ENCODE measurements at places on chromosomes 3 and 15.

DNA sequence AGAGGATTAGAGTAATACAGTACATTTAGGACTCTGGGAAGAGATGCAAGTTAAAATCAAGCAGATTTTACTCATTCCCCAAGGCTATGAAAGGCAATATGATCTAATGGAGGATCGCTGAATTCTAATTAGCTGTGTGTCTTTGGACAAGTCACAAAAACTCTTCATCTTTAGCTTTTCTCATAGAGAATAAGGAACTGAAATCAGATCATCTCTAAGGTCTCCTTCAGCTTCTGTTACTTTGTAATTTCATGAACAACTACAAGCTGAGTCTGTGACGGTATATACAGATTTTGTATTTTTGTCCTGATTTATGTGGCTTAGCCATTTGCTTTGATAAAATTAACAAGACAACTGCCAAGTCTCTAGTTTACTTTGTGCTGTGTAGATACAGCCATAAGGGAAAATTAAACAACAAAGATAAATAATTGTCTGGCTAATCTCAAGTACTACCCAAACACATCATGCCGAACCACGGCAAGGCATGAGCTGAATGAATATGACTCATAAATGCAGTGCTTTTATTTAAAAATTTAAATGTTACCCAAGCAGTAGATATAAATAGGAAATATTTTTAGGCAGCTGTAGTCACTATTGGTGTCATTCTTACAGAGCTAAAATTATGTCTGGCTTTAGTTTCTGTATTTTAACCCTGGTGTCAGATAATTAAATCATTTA lies 81.5 kb downstream of the GAP43 start:
- no peak for DNase-seq

- DNase-seq = no peak
These were observed 587.3 kb upstream of the UBE2E2 start for GRCh38 chr3:22615790-22616189.

DNA sequence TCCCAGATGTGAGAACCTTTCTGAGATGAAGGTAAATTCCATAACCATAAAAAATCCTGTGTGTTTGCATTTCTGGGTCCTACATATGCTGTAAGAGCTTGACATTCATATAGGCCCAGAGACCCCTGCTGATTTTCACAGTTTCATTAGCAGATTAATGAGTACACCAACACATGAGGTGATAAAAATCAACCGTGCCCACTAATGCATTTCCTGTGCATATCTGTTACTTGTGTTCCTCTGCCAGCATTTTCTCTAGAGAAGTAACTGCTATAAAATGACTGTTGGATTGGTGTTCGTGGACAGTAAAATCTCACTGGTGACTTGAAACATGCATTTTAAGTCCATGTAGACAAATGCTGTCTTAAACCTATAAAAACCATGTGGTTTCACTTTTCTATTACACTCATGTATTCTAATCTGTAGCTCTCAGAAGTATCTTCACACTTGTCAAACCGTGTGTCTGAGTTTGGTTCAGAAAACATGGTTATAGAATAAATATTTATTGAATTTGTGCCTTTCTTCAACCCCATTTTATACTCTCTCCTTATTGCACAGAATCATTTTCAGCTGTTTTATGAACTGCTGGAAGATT lies 14.6 kb downstream of the MAP2K5 start:
- DNase-seq = no peak

- DNase-seq = no peak
These were observed 139.2 kb upstream of the MEF2A start for GRCh38 chr15:99426431-99427105.

GRCh38 chr3:194130807-194131589 lies 5.0 kb upstream of the HES1 start:
- no peak for DNase-seq

- no peak for DNase-seq
These were observed 181.4 kb upstream of the GRM7 start for GRCh38 chr3:6679510-6679909.

GRCh38 chr3:156685752-156686151 lies 11.4 kb downstream of the TIPARP start:
- no peak for DNase-seq

GRCh38 chr3:27679691-27680090 lies 42.4 kb downstream of the EOMES start:
- no peak for DNase-seq

GRCh38 chr3:5466065-5466464 lies 278.6 kb downstream of the EDEM1 start:
- no peak for DNase-seq

- no peak for DNase-seq
These were observed 109.7 kb upstream of the ALDH1A3 start for GRCh38 chr15:100769975-100770340.

GRCh38 chr15:67512140-67512539 lies 8.8 kb upstream of the C15orf61 start:
- no peak for DNase-seq

- no peak for DNase-seq
These were observed 87.6 kb upstream of the MYZAP start for GRCh38 chr15:57503911-57504598.

- peak; percentile 68 for DNase-seq
These were observed 24.7 kb downstream of the LOXL1 start for GRCh38 chr15:73950831-73951561.

DNA sequence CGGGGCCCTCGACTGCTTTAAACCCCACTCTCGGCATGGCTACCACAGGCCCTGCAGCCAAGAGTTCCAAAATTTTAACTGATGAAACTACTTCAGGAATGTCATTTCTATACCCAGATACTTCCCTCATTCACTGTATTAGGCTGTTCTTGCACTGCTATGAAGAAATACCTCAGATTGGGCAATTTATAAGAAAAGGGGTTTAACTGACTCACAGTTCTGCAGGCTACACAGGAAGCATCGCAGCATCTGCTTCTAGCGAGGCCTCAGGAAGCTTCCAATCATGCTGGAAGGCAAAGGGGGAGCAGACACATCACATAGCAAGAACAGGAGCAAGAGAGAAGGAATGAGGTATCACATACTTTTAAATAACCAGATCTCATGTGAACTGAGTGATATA lies 21.6 kb upstream of the ALCAM start:
- no peak for DNase-seq

DNA sequence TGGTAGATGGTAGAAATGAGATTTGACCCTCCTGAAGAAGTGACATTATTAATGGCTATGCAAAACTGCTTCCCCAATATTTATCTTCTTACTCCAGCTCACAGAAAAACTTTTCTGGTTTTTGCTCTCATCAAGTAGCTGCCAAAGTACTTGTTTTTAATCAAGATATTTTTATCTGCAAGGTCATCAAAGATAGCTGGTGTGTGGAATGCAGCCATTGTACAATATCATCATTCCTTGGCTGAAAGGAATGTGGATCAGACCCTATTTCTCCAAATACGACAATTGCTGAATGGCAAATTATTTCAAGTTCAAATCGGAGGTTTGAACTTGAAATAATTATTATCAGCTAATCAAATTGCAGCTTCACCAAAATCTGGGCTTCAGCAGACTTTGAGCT lies 126.9 kb upstream of the SLC7A14 start:
- no peak for DNase-seq

GRCh38 chr3:51024765-51025632 lies 350.3 kb downstream of the DOCK3 start:
- peak; percentile 14 for DNase-seq

- no peak for DNase-seq
These were observed 700 bp downstream of the MKRN2 start for GRCh38 chr3:12557473-12558100.

GRCh38 chr3:41162541-41162940 lies 36.8 kb upstream of the CTNNB1 start:
- DNase-seq = no peak

- no peak for DNase-seq
These were observed 18.4 kb downstream of the LARS2 start for GRCh38 chr3:45406772-45407171.

GRCh38 chr3:20215636-20216035 lies 29.6 kb upstream of the SGO1 start:
- no peak for DNase-seq

DNA sequence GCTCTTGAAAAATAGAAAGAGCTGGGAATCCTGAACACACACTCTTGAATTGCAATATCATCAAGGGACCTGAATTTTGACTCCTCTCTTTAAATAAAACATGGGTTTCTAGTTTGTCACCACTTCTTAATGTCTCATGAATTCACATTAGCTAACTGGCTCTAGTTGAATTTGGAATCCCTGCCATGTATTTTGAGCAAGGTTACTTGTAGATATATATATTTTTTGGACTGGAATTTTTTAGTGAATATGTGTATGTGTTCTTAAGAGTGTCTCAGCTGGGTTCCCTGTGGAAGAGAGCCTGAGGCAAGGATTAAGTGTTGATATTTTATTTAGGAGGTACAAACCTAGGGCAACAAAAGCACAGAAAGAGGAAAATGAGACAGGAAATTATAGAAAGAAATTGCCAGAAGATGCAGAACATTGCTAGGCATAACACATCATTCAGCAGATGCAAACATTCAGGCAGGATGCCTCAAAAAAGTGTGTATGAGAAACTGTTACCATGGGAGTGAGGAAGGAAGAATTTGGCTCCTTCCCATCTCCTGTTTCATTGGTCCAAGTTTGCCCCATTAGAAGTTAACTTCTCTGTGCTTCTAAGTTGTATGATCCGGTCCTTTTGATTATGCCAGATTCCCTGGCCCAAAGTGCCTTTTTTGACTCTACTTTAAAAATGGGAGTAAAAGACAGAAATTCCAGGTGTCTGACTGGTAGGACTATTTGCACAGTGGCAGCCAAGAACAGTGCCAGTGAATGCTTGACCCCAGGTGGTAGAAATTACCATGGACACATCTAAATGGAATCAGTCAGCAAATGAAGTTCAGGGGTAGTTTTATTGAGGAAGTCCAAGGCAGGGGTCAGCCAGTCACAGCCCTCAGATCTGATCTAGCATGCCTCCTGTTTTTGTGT lies 253.7 kb upstream of the TGFBR2 start:
- no peak for DNase-seq

GRCh38 chr15:70014860-70015490 lies 82.7 kb downstream of the TLE3 start:
- no peak for DNase-seq

DNA sequence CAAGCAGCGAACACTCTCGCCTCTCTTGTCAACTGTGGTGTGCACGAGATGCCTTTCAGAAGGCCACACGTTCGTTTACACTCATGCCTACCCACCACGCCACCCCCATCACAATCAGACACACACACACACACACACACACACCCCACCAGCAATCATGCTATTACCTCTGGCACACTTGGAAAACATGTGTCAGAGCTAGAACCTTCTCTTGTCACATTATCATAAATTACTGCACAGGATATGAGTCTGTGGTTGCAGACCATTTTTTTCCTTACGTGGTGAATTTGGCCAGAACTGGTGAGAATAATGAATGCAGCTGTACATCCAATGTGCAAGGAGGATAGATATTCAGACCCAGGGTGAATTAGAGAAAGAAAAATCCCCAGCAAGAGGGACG lies 52.4 kb downstream of the TRIM69 start:
- no peak for DNase-seq

DNA sequence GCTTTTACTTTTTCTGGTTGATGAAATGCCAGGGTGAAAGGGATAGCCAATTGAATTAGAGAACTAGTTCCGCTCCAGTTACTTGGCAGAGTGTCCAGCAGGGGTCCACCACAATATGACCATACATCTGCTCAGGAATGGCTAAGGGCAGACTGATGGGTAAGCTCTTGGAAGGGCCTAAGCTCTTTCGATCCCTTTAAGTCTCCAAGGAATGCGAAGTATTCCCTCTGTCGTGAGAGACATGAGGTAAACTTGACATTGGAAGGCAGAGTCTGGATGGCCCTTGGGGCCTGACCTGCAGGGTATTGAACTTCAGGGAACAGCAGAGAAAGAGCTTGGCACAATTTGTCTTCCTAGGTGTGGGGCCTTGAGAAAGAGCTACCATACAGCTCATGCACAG lies 805.8 kb downstream of the PLOD2 start:
- no peak for DNase-seq

DNA sequence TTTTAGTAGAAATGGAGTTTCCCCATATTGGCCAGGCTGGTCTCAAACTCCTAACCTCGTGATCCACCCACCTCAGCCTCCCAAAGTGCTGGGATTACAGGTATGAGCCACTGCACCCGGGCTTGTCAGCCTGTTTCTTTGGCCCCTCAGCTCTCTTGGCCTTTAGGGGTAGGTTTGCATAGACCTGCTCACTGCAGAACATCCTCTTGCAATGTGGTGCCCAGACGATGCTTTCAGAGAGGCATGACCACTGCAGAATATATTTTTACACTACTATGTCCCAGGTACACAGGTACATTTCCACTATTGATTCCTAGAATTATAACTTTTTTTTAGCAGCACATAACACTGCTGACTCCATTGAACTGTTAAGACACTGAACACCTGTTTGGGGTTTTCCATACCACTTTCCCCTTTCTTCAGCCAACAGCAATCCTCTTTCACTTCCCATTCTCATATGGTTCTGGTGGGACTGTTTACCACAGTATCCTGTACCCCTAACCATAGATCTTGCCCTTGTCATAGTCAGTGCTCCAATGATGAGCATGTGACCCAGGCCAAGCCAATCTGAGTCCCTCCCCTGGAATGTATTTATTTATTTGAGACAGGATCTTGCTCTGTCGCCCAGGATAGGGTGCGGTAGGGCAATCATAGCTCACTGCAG lies 21.1 kb downstream of the CCDC32 start:
- no peak for DNase-seq

- no peak for DNase-seq
These were observed 158.5 kb downstream of the THRB start for GRCh38 chr3:24336101-24336500.

- DNase-seq = no peak
These were observed 412.9 kb downstream of the TIGIT start for GRCh38 chr3:114706591-114707232.

- no peak for DNase-seq
These were observed 15.5 kb downstream of the TBC1D2B start for GRCh38 chr15:78061963-78062427.

DNA sequence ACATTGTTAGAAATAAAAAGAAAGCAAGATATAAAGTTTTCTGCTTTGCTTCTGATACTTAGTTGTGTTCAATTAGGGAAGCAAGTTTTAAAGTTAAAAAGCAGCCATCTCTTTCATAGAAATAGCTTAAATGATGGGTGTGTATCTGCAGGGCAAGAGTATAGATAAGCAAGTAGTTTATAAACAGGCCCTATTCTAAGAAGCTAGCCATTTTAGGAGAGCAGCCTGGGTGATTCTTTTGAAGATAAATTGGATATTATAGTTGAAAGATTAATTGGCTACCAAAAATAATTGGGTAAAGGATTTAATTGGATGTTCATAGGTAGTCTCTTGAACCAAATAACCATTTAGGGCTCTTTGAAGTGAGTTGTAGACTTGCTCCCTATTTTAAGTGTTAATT lies 5.6 kb downstream of the EIF3J start:
- DNase-seq = no peak

DNA sequence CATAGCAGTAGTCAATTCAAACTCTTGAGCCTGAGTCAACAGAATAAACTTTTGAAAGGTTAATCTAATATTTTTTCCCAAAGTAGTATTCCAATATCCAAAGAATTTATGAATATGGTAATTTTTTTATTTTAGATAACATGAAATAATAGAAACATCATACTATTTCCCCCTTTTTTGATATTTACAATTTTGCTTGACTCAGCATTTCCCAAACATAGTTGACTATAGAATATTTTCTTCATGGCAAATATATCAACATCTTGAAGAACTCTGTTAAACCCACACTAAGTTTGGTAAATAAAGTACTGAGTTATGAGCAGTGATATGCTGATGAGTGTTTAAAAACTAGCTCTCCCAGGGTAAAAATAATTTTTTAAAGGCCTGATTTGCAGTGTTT lies 380.0 kb upstream of the ARL6 start:
- no peak for DNase-seq

- DNase-seq = no peak
These were observed 104.8 kb upstream of the RAD18 start for GRCh38 chr3:9068051-9068450.
